Activated naive CD8-positive, alpha-beta T cell treated with anti-CD3 and anti-CD28 coated beads for 36 hours (primary cell): ENCODE measurements at places on chromosomes 3 and 15. TPM values are rescaled to one million over a fixed set of nuclear protein-coding genes. Genes with fewer than 3 reads are reported as not detected.

GRCh38 chr15:29682781-29683180 lies 139.5 kb downstream of the TJP1 start:
- no peak overlapping the region for H3K27ac ChIP-seq
- no peaks in the 10 kb centered on the region for H3K36me3 ChIP-seq
- H3K4me3 ChIP-seq, result no peak overlapping the region
- DNase-seq, result no peak
- H3K4me1 ChIP-seq, result no peaks in the 10 kb centered on the region
- H3K27me3 ChIP-seq, result peaks cover 13% of the 10 kb centered on the region

GRCh38 chr3:173690542-173691180 lies 293.1 kb downstream of the NLGN1 start:
- DNase-seq, result no peak
- no peaks in the 10 kb centered on the region for H3K4me1 ChIP-seq
- H3K4me3 ChIP-seq, result no peak overlapping the region
- no peaks in the 10 kb centered on the region for H3K27me3 ChIP-seq
- H3K36me3 ChIP-seq, result no peaks in the 10 kb centered on the region
- H3K27ac ChIP-seq, result no peak overlapping the region

DNA sequence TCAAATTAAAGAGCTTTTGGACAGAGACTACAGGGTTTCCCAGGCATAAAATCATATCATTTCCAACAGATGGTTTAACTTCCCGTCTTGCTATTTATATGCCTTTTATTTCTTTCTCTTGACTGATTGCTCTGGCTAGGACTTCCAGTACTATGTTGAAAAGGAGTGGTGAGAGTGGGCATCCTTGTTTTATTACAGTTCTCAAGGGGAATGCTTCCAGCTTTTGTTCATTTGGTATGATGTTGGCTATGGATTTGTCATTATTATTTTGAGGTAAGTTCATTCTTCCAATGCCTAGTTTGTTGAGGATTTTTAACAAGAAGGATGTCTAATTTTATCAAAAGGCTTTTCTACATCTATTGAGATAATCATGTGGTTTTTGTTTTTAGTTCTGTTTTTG lies 896.6 kb upstream of the CFAP20DC start:
- no peak for DNase-seq
- H3K27ac ChIP-seq, result no peak overlapping the region
- no peaks in the 10 kb centered on the region for H3K27me3 ChIP-seq
- peaks cover 1% of the 10 kb centered on the region for H3K4me1 ChIP-seq
- H3K36me3 ChIP-seq, result peaks cover 8% of the 10 kb centered on the region
- no peak overlapping the region for H3K4me3 ChIP-seq

DNA sequence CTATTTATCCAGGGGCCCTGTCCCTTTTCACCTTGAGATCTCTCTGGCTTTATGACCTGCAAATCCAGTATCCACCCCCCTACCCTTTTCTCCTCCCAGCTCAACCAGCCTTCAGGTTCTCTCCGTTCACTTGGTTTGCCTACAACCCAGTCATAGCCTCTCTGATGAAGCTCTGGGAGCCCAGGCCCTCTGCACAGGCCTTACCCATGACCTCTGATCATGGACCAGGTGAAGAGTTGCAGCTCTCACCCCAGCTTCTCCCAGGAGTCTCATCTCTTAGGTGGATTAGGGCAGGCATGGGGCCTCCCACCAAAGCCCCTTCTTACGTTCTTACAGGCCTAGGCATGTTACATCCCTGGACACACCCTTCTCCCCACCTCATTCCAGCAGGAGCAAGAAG lies 59.8 kb downstream of the EXOG start:
- H3K36me3 ChIP-seq, result no peaks in the 10 kb centered on the region
- H3K4me3 ChIP-seq, result no peak overlapping the region
- no peaks in the 10 kb centered on the region for H3K27me3 ChIP-seq
- DNase-seq, result no peak
- no peaks in the 10 kb centered on the region for H3K4me1 ChIP-seq

GRCh38 chr3:40765884-40766283 lies 241.1 kb downstream of the ZNF621 start:
- peaks cover 3% of the 10 kb centered on the region for H3K4me1 ChIP-seq
- H3K4me3 ChIP-seq, result no peak overlapping the region
- DNase-seq, result no peak
- H3K27me3 ChIP-seq, result peaks cover 9% of the 10 kb centered on the region
- no peak overlapping the region for H3K27ac ChIP-seq
- no peaks in the 10 kb centered on the region for H3K36me3 ChIP-seq

GRCh38 chr15:93823971-93824913 lies 407.1 kb upstream of the MCTP2 start:
- DNase-seq, result no peak
- no peak overlapping the region for H3K27ac ChIP-seq
- no peaks in the 10 kb centered on the region for H3K36me3 ChIP-seq
- H3K27me3 ChIP-seq, result no peaks in the 10 kb centered on the region

- H3K4me1 ChIP-seq, result no peaks in the 10 kb centered on the region
- H3K27me3 ChIP-seq, result peaks cover 6% of the 10 kb centered on the region
- no peaks in the 10 kb centered on the region for H3K36me3 ChIP-seq
- H3K4me3 ChIP-seq, result no peak overlapping the region
Measured at GRCh38 chr3:67044955-67045354, 46.8 kb downstream of the KBTBD8 start.

GRCh38 chr3:30471066-30471465 lies 135.3 kb upstream of the TGFBR2 start:
- no peak for DNase-seq
- H3K4me3 ChIP-seq, result no peak overlapping the region
- H3K36me3 ChIP-seq, result peaks cover 8% of the 10 kb centered on the region
- no peaks in the 10 kb centered on the region for H3K27me3 ChIP-seq
- H3K27ac ChIP-seq, result no peak overlapping the region
- peaks cover 34% of the 10 kb centered on the region for H3K4me1 ChIP-seq

GRCh38 chr15:100429116-100429728 lies 87.4 kb upstream of the ADAMTS17 start:
- no peak overlapping the region for H3K27ac ChIP-seq
- DNase-seq, result no peak
- no peaks in the 10 kb centered on the region for H3K27me3 ChIP-seq
- peaks cover 3% of the 10 kb centered on the region for H3K4me1 ChIP-seq
- H3K4me3 ChIP-seq, result no peak overlapping the region
- H3K36me3 ChIP-seq, result peaks cover 9% of the 10 kb centered on the region

- no peaks in the 10 kb centered on the region for H3K27me3 ChIP-seq
- no peak overlapping the region for H3K4me3 ChIP-seq
- no peak overlapping the region for H3K27ac ChIP-seq
- peaks cover 3% of the 10 kb centered on the region for H3K4me1 ChIP-seq
- DNase-seq, result no peak
Measured at GRCh38 chr15:101710806-101711205, 13.5 kb downstream of the TARS3 start.

DNA sequence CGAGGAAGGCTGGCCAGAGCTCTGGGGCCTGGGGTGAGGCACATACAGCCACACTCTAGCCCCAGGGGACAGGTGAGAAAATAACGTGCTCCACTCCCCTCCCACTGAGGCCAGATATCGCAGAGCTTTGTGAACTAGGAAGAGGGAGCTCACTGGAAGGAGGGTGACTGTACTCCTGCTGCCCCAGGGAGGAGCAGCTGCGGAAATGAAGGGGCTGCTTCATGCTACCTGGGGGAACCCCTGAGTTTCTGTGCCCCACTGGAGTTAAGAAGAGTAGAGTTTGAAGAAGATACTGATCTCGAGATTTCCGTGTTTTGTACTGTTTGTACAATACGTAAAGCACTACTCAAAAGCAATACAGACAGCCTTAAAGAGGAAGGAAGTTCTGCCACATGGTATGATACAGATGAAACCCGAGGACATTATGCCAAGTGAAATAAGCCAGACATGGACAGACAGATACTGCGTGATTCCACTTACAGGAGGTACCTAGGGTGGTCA lies 44.6 kb downstream of the CMTM6 start:
- H3K4me3 ChIP-seq, result peak overlapping the region; percentile 70
- H3K27ac ChIP-seq, result peak overlapping the region; percentile 97
- H3K27me3 ChIP-seq, result no peaks in the 10 kb centered on the region
- H3K36me3 ChIP-seq, result peaks cover 25% of the 10 kb centered on the region
- peak; percentile 50 for DNase-seq
- H3K4me1 ChIP-seq, result peaks cover 45% of the 10 kb centered on the region

DNA sequence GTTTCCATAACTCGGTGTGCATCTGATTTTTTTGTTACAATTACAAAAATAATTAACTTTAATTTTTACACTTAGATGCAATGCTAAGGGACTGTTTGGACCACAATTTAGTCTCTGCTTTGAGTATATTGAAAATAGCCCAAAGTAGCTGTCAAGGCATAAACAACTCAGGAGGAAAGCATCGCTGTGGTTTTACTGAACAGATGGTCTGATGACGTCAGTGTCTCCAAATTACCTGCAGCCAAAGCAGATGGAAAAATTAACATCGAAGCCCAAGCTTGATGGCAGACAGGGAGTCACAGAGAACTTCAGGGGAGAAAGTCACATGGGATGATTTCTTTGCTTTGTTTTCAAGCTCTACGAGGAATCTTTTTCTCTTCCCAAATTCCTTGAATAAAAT lies 83.1 kb upstream of the PLCL2 start:
- H3K4me3 ChIP-seq, result no peak overlapping the region
- peaks cover 31% of the 10 kb centered on the region for H3K4me1 ChIP-seq
- no peak for DNase-seq
- H3K27me3 ChIP-seq, result no peaks in the 10 kb centered on the region
- peak overlapping the region; percentile 26 for H3K27ac ChIP-seq
- peaks cover 4% of the 10 kb centered on the region for H3K36me3 ChIP-seq

MAPK6 gene
- total RNA-seq, result 52.6 TPM

PXYLP1 gene
- 9.9 TPM for total RNA-seq

PATL2 gene
- 8.6 TPM for total RNA-seq

ZNF106 gene
- total RNA-seq, result 53.1 TPM

HTD2 gene
- 13.0 TPM for total RNA-seq

STAB1 gene
- 0.08 TPM for total RNA-seq

ABTB1 gene
- 6.8 TPM for total RNA-seq

CSPG5 gene
- 0.56 TPM for total RNA-seq
